AG20443 (cell line): ENCODE measurements at places on chromosomes 3 and 15.

GRCh38 chr15:40096094-40096891 is 12.4 kb downstream of the BMF start:
- DNase-seq: no peak

DNA sequence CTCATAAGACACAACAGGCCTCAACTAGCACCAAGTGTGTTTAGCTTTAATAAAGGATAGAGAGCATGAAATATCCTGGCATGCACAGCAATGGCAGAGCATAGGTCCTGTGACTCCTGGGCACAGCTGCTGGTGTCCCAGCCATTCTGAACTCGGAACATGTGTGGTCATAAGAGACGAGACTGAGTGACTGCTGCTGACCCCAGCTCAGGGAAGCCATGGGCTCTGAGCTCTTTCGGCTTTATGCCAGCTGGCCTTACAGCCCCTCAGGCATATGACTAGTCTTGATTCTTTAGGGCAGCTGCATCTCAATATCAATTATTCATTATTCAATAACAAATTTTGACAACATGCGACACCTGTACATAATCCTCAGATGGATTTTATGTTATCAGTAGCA is 62.4 kb upstream of the TOPAZ1 start:
- no peak for DNase-seq

DNA sequence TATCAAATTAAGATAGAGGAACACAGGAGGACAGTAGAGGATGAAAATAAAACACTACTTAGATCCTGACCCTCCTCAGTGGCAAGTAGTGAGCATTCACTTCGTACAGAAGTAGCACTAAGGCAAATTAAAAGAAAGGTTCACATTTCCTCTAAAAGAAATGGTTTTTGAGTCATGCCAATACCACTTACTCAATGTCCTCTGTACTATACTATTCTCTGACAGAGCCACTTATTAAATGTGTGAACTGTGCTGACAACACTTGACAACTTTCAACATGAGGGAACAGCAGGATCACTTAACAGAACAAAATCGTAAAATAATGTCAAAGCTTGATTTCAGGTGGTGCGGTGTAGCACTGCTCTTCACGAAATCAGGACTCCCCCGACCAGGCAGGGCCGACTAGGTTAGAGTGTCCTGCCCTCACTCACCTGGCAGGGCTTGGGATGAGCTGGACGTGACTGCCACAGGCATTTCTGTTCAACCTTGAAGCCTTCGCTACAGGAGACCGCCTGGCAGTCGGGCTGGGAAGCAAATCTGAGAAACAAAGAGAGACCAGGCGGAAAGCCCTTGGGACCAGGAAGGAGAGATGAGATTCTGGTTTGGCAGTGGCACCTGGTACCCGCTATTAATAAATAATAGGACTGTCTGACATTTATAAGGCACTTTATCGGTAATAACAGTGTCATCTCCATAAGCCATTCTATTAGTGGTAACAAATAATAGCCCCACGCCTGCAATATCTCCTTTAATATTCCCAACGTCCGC is 611 bp upstream of the SLC27A2 start:
- no peak for DNase-seq

DNA sequence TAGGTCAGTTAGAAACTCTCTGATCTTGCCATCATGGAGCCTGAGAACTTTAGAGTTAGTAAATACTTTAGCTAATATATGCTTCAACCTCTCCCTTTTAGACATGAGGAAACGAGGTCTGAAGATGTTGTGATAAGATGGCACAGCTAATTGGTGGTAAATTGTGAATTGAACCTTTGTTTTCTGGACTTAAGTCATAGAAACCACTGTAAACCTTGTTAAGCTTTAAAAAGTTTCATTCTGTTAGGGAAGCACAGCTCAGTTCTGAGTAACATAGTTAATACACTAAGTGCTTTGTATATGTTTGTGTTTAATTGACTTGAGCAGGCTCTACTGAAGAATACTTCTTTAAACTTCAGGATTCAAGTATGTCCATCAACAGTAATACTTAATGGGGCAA is 108.6 kb downstream of the AKAP13 start:
- DNase-seq: no peak

DNA sequence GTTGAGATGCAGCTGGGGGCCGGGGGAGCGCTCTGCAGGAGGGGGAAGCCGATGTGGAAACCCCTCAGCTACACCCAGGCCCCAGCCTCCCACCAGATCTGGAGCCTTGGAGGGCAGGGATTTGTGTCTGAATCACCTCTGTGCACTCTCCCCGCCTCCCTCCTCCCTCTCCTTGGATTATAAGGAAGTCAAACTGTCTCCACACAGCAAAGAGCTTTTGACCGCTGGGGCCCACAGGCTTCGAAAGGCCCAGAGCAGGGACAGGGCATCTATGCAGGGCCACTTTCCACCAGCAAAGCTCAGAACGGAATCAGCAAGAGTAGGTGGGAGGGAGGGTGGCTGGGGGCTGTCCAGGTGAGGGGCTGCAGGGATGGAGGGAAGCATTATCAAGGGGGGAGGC is 68.9 kb downstream of the IQSEC1 start:
- DNase-seq: no peak

GRCh38 chr3:414063-414462 is 217.5 kb downstream of the CHL1 start:
- no peak for DNase-seq

DNA sequence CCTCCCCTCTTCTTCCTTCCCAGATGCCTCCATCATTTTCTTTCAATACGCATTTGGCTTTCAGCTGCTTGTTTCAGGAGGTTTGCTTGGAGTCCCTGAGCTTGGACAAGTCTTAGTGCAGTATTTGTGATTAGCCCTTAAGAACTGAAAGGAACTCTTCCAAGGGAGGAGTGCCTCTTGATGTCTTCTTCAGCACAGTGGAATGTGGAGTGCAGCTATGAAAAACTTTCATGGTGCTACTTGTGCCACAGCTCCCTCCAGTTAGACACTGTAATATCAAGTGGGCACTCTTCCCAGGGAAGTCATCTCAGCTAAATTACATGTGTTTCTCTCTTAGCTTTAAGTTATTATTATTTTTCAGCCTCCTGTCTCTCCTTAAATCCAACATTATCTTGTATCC is 173.1 kb downstream of the NECTIN3 start:
- DNase-seq: peak; percentile 64

DNA sequence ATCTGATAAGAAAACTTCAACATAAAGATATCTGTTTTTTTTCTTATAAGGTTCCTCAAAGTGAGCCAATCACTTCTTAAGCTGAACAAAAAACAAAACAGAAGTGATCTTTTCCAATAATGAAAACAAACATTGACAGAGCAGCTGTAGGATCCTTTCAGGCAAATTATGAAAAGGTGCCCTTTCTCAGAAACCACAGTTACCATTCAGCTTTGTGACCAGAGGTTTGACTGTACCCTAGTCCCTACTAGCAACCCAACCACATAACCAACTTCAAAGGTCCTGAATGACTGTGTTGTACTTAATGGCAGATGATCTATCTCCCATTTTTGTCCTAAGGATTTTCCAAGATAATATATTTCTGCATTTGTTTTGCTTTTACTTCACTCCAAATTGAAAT is 39.4 kb upstream of the CCR2 start:
- DNase-seq: no peak

DNA sequence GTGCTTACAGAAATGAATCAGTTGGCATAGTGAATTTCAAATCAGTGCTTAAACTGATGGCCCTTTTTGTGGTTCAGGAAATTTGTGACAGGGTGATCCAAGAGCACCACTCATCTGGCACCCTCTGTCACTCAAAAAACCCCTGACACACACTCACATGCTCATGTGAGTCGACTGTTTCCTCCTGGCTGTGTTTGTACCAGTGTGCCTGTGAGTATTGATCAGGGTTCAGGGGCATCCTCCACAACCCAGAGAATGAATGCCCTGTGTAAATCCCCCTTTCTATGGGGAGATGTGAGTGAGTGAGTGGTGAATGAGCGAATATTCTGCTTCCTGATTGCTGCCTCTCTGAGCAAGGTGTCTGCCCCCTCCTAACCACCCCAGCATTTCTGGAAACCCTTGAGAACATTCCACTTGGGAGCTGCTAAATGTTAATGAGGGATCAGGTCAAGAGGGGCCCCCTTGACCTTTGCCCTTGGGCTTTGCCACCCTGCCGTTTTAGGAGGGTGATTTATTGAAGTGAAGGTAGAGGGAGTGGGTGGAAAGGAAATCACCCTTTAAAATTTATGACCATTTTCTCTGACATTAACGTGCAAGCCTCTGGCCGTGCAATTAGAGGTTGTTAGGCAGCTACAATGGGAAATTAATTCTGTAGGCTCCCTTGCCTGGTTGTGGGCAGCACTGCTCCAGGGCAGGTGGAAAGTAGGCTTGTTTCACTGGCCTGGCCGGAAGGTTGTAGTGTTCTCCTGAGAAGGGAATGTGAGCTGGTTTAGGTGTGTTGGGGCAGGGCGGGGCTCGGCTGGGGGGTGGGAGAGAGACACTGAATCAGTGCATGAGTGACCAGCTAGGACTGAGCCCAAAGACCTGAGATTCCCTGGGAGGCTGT is 87.2 kb downstream of the SLCO3A1 start:
- DNase-seq: no peak

- DNase-seq: no peak
These were observed 518.2 kb upstream of the NAALADL2 start for GRCh38 chr3:174340624-174341587.

DNA sequence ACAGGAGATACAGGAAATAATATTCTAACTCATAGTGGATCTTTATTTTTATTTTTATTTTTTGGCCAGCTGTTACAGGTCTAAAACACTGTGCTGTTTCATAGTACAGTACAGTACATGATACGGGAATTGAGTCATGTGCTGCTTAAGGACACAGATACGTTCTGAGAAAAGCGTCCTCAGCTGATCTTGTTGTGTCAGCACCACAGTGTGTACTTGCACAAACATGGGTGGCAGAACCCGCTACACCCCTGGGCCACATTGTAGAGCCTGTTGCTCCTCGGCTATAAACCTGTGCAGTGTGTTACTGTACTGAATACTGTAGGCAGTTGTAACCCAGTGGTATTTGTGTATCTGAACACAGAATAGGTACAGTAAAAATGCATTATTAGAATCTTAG is 183.4 kb downstream of the OR4M2 start:
- no peak for DNase-seq

DNA sequence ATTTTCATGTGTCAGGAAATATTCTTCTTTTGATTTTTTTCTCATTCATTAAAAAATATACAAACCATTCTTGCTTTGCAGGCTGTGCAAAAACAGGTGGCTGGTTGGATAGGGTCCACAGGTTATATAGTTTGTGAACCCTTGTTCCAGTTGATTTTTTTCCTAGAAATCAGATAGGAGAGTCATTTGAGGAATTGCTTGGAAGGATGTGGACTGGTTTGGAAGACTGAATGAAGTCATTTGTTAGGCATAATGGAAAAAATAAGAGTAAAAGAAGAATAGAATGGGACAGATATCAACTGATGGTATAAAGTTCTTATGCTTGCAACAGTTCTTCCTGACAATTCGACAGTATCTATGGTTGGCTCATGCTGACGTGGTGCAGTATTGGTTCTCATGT is 189.4 kb downstream of the PTPRG start:
- DNase-seq: no peak

GRCh38 chr15:75685195-75685594 is 27.5 kb downstream of the CSPG4 start:
- no peak for DNase-seq

DNA sequence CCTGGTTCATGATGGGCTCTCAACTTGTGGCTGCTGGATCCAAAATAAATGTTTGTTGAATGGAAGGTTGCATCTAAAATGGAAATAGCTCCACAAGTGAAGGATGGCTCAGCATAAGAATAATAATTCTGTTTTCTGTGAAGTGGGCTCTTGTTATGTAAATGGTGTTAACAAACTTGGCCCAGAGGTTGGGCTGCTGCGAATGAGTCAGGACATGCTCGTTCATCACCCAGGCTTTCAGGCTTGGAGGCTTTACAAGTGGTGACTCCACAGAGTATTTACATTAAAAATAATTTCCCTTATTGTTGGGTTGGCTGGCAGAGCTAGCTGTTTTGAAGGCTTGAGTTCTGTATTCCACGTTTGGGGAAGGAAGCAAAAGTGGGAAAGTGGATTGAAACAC is 60.5 kb downstream of the ITGB5 start:
- peak; percentile 71 for DNase-seq

GRCh38 chr3:78430741-78431140 is 1337.1 kb downstream of the ROBO1 start:
- DNase-seq: no peak

DNA sequence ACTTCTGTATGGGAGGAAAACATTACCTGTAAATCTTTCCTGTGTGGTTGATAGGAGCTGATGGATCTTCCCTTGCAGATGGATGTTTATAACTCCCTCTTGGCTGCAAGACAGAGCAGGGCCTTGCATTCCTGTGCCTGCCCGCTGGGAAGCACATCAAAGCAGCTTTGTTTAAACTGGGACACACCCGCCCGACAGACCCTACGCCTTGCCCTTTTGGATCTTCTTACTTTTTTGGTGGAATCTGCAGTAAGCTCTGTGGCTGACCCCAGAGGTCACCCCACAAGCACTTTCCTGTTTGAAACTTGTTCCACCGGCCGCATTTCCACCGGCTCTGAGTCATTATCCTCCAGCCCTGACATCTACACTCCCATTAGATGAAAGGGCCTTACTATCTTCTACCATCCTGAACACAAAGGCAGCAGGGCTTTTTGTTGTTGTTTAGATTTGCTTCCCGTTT is 244.1 kb upstream of the STT3B start:
- peak; percentile 49 for DNase-seq

- no peak for DNase-seq
These were observed 188.0 kb upstream of the TPM1 start for GRCh38 chr15:62854420-62855084.

- DNase-seq: no peak
These were observed 17.5 kb upstream of the BCHE start for GRCh38 chr3:165854696-165855095.

DNA sequence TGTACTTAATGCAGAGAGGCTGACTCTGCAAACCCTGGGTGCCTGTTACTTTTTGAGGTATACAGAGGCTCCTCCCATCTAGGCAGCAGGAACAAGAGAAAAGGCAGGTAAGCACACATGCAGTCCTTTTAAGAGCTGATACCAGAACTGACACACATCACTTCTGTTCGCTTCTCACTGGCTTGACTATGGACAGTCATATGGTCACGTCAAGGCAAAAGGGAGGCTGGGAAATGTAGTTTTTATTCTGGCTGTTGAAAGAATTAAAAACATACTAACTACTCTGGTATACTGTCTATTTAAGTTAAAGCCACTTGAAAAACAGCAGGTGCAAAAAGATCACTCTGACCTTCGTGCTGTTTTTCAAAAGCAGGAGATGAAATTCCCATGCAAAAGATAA is 218.3 kb downstream of the CTNNB1 start:
- no peak for DNase-seq

GRCh38 chr15:68979006-68979405 is 35.5 kb upstream of the NOX5 start:
- DNase-seq: no peak

DNA sequence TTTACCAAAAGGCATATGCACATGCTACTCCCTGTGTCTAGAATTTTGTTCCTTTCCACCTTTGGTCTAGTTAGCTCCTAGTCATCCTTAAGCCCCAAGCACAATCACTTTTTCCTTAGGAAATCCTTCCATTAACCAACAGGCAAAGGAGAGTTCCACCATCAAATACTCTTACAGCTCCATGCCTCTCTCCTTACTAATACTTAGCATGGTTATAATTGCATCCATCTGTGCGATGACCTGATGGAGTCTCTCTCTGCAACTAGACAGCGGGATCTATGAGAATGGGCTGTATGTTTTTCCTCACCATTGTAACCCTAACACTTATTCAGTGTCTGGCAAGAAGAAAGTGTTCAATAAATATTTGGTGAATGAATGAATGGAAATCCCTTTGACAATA is 69.3 kb upstream of the SMAD3 start:
- peak; percentile 40 for DNase-seq

- no peak for DNase-seq
These were observed 86.8 kb downstream of the IGF2BP2 start for GRCh38 chr3:185737740-185738680.

- no peak for DNase-seq
These were observed 31.3 kb upstream of the LPP start for GRCh38 chr3:188122571-188123169.
